ENCODE measurements at places on chromosomes 2 and 18.

- no peak for DNase-seq
Measured at GRCh38 chr2:186560254-186560653, 29.6 kb upstream of the ITGAV start.

DNA sequence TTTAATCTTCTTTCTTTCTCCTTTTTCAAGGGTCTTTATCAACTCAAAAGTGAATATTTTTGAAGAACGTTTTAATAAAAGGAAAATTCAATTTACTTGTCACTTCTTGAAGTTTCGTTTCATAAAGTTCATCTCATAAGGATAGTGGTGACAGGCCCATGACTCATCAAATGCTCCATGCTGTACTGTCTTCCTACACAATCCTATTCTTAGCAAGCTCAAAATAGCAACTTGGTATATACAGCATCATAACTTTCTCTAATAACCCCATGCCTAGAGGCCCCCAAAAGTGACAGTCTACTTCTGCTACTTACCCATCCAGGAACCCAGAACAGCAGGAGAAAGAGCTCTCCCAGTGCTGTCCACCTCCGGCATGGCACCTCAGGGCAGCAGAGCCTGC, 7.7 kb downstream of the FBXO15 start:
- peak; percentile 28 for DNase-seq

DNA sequence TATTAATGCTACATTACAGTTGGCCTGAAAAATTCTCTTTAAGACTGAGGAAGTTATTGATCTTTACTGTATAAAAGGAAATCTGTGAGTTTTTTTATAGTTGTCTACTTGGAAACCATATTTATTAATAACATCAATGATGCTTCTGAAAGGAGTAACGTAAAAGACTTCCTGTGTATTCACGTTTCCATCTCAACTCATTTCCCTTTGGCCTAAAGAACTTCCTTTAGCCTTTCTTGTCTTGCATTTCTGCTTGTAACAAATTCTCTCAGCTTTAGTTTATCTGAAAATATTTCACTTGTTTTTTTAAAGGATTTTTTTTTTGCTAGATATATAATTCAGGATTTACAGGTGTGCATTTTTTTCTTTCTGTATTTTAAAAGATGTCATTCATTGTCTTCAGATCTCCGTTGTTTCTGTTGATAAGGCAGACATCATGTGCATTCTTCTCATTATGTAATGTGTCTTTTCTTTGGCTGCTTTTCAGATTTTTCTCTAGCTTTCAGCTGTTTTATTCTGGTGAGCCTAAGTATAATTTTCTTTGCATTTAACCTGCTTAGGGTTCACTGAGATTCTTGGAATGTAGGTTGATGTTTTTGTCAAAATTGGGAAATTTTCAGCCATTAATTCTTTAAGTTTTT, 159.0 kb upstream of the DAPL1 start:
- DNase-seq: no peak

DNA sequence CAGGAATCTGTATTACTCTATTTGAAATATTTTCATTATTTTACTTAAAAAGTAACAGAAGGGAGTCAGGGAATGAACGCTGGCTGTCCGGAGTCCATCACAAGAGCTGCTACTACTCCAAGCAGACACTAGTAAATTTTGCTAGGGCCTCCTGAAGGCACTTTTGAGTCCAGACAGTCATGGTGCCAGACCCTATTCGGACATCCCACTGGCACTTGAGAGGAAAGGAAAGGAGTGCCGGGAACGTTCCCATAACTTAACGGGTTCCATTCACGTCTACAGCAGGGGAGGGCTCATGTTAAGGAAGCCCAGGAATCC, 563 bp upstream of the GMCL1 start:
- DNase-seq: no peak

- no peak for DNase-seq
Measured at GRCh38 chr2:159788253-159788652, 9.8 kb downstream of the CD302 start.

DNA sequence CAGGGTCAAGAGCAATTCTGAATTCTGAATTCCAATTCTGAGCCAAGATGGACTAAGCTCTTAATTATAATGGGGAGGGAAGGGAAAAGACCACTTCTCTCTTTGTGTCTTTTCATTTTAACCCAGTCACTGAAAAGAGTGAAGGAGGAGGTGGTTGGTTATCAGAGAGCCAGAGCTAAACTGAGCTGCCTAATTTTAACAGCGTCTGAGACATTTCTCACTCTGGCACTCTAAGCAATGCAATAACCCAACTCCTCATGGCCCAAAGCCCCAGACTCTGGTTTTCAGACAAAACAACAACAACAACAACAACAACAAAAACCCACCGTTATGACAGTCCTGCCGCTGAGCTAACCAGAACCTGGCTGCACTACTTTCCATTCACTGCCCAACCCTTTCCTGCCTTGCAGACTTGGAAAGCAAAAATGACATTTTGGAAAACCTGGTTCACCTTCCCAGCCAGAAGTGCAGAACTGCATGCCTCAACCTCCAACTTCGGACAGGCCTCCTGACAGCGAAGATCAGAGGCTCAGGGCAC, 1.0 kb downstream of the CHST10 start:
- no peak for DNase-seq

DNA sequence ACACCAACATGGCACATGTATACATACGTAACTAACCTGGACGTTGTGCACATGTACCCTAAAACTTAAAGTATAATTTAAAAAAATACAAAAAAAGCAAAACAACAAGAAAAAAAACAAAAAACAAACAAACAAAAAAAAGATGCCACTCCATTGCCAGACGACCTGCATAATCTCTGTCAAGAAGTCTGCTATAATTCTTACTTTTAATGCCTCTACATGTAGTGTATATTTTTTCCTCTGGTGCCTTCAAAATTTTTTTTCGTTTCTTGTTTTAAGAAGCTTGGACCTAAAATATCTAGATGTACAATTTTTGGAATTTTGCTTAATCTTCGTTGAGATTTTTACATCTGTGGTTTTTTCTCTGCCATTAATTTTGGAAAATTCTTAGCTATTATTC, 235.6 kb upstream of the ZNF521 start:
- DNase-seq: no peak

- DNase-seq: no peak
Measured at GRCh38 chr18:32326450-32327308, 136.8 kb downstream of the MEP1B start.

DNA sequence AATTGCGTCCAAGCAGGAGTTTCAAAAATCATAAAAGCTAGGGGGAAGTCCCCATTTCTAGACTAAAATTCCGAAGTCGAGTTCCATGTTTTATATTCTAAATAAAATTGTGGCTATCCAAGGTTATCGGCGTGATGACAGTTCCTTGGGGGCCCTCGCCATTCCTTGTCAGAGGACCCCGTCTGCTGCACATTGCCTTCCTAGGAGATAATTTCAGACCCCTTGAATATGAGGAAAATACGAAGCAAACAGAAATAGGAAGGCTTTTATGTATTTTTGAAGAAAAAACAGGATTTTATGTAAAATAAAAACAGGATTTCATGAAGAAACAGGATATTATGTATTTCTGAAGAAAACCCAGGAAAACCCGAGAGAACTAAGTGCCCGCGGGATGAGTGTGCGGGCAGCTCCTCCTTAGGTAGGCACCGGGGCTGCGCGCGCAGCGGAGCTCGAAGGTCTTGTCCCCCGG, 465 bp upstream of the PLEKHA3 start:
- DNase-seq: no peak

GRCh38 chr2:43486603-43487002, 109.2 kb downstream of the THADA start:
- no peak for DNase-seq

GRCh38 chr2:173021939-173022371, 53.7 kb upstream of the MAP3K20 start:
- no peak for DNase-seq

DNA sequence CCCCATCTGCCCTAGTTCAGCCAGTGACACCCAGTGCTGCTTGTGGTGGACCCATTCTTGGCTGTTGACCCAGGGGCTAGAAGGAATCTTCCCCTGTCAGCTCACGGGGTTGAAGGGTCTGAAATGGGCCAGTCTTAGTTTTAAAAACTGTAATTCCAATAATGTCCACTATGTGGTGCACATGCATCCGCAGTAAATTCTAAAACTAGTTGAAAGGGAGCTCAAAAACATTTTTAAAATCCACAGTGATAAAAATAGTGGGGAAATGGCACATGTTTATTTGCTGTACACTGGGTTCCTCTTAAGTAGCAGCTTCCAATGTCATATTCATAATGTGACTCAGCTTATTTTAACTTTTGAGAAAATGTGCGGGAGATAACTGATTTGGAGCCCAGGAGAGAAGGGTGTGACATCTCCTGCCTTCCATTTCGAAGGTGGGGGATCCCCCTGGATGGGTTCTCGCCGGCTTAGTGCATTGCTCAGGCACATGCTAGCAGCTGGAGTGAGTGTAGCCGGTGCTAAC, 32.8 kb downstream of the GRHL1 start:
- DNase-seq: no peak

- no peak for DNase-seq
Measured at GRCh38 chr18:70469916-70470315, 181.1 kb downstream of the SOCS6 start.

DNA sequence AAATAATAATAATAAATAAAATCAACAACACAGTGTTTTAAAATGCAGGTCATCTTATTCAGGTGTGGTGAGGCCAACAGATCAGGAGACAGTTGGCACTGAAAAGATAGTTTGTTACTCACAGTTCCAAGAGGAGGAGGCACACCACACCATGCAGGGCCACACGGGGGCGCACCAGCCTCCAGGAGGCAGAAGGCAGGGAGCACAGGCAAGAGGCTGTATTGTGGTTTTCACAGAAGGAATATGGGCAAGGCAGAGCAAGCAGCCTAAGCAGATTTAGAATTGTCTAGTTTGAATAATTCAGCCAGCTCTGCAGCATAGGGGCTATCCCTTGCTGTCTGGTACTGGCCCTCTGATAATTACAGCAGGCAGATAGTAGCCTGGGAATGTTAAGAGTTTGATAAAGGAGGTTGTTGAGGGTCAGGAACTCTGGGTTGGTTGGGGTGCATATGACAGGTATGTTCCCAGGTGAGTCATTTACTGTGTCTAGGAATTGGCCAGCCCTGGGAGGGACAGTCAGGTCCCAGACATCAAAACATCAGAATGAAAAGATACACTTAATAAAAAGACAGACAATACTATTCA, 31.3 kb downstream of the KIAA2012 start:
- peak; percentile 22 for DNase-seq

GRCh38 chr18:29531746-29532145, 1354.8 kb upstream of the CDH2 start:
- no peak for DNase-seq

DNA sequence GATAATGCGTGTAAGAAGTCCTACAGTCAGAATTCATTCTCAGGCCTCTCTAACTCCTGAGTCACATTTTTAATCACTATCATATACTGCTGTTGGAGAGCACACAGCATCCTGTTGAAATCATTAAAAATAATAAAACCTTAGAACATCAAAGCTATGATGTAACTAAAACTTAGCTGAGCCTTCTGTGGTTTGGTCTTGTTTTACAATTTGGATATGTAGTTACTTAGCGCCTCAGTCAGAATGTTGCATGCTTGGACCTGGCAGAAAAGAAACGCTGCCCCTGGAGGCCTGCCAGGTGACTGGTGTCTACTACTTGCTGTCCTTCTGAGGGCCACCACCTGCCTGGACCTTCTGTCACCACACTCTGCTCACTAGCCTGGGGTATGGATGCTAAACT, 261.1 kb upstream of the RASGRP3 start:
- DNase-seq: no peak

GRCh38 chr18:59631583-59632181, 65.5 kb downstream of the CCBE1 start:
- no peak for DNase-seq

DNA sequence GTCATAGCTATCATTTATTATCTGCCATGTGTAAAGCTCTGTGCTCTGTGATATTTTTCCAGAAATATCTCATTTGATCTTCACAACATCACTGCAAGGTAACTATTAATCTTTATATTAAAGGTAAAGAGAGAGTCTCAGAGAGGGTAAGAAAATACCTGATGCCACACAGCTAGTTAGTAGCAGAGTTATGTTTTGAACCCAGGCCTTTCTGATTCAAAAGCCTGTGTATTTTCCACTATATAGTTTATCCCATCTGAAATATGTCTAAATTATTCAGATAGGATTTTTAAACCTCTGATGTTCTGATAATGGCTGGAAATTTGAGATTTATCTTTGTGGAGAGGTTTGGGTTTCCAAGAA, 10.1 kb downstream of the INPP1 start:
- DNase-seq: no peak

DNA sequence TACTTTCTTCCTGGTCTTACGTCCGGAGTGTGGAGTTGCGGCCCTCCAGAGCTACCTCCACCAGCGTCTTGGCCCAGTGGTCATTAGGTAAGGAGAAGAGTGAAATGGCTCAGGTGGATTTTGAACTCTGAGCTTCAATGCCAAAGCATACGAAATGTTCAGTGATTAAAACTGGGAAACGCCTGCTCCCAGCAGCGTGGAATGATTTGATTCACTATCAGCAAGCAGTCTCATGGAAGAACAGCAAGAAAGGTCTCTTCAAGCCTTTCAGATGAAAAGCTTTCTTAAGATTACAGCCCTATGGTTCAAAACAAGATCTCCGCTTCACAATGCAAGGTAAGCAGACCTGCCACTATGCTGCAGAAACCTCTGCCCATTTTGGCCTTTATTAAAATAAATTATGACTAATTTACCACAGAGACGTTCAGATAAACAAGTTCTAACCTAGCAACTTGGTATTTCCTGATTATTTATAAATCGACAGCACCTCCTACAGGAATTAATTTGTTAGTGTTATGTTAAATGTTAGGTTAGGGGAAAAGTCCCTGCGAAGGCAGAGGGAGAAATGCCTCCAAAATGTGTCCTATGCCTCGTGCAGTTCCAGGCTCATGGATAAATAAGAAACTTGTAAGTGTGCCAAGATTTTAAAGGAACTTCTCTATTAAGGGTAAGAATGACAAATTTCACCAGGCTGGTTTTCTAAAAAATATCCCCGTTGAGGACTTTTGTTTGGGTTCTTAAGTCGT, 10.1 kb downstream of the SP9 start:
- DNase-seq: no peak

DNA sequence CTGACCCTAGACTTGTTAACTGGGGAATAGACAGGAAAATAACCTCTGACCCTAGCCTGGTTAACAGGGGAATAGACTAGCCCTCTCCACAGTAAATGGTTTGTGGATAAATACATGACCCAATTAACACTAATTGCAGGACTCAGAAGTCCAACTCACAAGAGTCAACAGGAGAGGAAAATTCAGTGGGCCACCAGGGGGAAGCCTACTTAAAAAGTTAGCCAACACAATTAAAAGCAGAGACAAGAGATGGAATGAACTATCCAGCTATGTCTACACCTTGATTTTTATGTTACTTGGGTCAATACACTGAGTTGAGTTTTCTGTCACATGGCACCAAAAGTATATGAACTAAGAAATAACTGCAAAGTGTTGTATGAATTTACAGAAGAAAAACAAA, 158.8 kb upstream of the SLC39A10 start:
- peak; percentile 31 for DNase-seq

GRCh38 chr2:175844169-175844568, 157.9 kb downstream of the LNPK start:
- no peak for DNase-seq

- DNase-seq: no peak
Measured at GRCh38 chr18:63409301-63409700, 13.0 kb downstream of the VPS4B start.

All from stimulated activated CD4-positive, alpha-beta T cell treated with anti-CD3 and anti-CD28 coated beads, Interleukin-15, amount 100 ng/mL, for 48 hours (primary cell).